ENCODE measurements at places on chromosomes 2 and 18. TPM values are rescaled to one million over a fixed set of nuclear protein-coding genes. Genes with fewer than 3 reads are reported as not detected.

Gene EML6
- 25.5 TPM for total RNA-seq

Gene CYTIP
- 2.2 TPM for total RNA-seq

Gene TMEM247
- total RNA-seq: not detected

Gene MREG
- total RNA-seq: 14.9 TPM

Gene SCG2
- total RNA-seq: 33.7 TPM

Gene REG1B
- total RNA-seq: not detected

Gene KCNS3
- total RNA-seq: 7.2 TPM

Gene ITPRIPL1
- 4.5 TPM for total RNA-seq

Gene GALNT14
- total RNA-seq: 11.0 TPM

Gene ATP5F1A
- 418 TPM for total RNA-seq

Gene SERPINB10
- not detected for total RNA-seq

Gene ALPI
- not detected for total RNA-seq

Gene CHST9
- 1.9 TPM for total RNA-seq

GRCh38 chr2:195343942-195344530, 313.0 kb upstream of the SLC39A10 start:
- no peak for DNase-seq

- no peak for DNase-seq
Observed at GRCh38 chr2:187329586-187329985, 118.5 kb downstream of the CALCRL start.

GRCh38 chr2:62460175-62460574, 45.8 kb downstream of the TMEM17 start:
- DNase-seq: no peak

GRCh38 chr2:32436150-32436549, 79.3 kb downstream of the BIRC6 start:
- DNase-seq: no peak

DNA sequence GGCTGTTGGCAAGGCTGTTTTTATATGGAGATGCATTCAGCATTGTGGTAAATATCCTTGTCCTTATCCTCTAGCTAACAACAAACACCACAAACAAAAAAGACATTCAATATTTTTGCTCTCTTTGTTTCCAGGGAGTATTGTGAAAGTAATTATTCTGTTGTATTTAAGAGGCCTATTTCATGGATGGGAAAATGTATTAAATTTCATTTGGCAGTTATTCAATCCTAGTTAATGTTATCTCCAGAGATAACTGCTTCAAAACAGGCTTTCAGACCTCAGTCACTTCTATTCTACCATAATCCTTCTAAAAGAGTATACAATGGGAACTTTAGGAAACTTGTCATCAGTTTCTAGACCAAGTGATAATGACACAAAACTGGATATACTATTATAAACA, 280.5 kb upstream of the CCDC68 start:
- no peak for DNase-seq

- no peak for DNase-seq
Observed at GRCh38 chr2:168392024-168392423, 64.0 kb upstream of the CERS6 start.

GRCh38 chr2:147100406-147101035, 744.3 kb upstream of the ACVR2A start:
- DNase-seq: no peak

- no peak for DNase-seq
Observed at GRCh38 chr2:229514273-229514895, 200.0 kb downstream of the DNER start.

DNA sequence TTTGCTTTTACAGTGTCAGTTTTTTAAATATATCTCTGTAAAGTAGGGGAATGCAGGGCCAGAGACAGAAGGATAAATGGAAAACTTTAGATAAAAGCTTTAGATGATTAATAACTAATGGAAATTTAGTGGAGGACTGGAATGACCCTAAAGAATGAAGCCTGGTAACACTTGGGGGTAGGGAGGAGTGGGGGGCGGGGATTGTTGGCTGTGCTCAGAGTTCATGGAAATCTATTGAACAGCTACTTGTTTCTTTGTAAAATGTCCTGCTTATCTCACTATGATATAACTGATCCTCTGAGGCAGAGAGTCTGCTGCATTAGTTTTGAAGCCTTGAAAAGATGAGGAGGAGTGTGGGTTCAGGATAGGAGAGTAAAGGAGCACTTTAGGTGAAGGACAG, 90.5 kb downstream of the TMEM185B start:
- DNase-seq: no peak

GRCh38 chr2:240130393-240131195, 5.5 kb downstream of the COPS9 start:
- no peak for DNase-seq

DNA sequence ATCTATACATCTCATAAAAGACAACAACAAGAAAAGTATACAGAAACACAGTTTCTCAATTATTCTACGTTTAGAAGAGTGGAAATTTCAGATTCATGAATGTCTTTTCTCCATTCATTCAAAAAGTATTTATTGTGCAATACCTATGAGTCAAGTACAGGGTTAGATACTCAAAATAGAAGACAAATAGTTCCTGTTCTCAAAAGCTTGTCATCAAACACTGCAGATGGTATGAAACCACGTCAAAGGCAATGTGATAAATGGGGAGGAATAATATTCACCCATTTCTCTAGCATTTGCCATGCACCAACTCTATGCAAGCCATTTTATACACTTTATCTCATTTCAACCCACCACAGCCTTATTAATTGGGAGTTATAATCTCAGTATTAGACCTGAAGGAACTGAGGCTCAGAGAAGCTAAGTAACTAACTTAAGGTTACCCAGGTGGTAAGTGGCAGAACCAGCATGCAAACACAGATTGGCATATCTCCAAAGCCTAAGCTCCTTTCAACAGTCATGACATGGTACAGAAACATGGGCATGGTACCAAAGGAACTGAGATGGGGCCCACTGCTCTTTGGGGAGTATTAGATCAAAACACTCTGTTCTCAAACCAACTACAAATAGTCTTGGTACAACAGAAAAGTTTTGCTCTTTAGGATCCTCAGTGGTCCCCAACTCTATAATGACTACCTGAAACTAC, 67.2 kb upstream of the NPAS2 start:
- no peak for DNase-seq

DNA sequence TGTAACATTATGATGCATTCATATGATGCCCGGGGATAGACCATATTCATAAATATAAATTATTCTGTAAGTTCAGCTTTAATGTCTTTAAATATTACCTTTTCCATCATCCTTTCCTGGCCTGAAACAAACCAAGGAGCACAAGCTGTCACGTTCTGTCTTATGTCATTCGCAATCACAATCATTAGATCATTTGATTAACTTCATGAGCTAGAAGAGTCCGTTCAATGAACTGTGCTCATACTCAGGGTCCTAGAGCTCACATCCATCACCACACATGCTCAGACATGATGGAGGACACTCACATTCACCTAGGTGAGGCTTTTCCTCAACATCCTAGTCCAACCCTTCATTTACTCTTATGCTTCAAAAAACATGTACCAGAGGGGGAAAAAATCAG, 599.0 kb upstream of the ID2 start:
- no peak for DNase-seq

DNA sequence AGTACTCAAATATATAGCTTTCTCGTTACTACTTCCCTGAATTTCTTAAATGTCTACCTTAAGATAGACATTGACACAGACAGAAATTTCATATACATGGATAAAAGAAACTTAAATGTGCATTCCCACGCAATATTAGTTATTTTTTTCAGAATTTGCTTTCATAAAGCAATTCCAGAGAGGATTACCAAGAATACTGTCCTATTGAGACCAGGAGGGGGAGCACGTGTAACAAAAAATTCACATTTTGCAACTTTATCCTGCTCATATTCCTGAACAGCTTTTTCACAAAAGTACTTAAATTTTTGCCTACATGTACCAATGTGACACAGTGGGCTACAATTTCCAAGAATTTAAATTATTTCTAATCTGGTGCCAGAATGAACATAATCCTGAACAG, 30.7 kb upstream of the ERCC3 start:
- DNase-seq: no peak

DNA sequence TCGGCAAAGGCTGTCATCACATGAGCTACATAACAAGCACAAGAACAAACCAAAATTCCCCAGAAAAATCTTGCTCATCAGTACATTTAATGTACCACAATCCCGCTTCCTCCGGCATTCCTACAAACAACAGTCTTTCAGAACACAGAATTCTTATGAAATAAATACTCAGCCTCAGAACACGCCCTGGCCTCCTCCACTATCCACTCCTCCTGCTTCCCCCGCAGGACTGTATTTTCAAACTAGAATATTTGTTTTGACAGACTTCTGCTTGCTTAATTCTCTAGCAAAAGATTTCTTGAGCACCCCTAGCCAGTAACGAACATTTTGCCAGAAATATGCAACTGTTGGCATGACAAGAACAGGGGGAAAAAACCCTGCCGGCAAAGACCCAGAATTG, 131.2 kb downstream of the THADA start:
- DNase-seq: no peak

GRCh38 chr2:73004889-73005596, 66.5 kb downstream of the SFXN5 start:
- no peak for DNase-seq

DNA sequence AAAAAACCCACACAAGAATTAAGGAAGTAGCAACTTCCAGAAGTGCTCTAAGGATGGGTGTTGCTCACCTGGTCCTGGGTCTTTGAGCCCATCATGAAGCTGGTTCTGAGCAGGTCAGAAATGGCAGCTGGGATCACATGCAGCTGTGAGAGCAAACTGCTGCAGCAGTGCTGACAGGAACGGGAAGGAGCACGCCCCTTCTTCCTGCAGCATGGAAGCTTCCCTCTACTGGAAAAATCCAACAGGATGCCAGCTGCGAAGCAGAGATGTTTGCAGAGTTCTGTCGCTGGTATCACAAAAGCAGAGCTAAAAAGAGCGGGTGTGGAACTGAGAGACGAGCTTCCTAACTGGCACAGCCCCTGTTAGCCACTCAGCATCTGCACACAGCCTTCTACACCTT, 33.7 kb downstream of the EIF4E2 start:
- no peak for DNase-seq

GRCh38 chr18:58559427-58560186, 69.3 kb downstream of the ALPK2 start:
- no peak for DNase-seq

GRCh38 chr2:181540421-181540820, 83.2 kb downstream of the ITGA4 start:
- DNase-seq: no peak

DNA sequence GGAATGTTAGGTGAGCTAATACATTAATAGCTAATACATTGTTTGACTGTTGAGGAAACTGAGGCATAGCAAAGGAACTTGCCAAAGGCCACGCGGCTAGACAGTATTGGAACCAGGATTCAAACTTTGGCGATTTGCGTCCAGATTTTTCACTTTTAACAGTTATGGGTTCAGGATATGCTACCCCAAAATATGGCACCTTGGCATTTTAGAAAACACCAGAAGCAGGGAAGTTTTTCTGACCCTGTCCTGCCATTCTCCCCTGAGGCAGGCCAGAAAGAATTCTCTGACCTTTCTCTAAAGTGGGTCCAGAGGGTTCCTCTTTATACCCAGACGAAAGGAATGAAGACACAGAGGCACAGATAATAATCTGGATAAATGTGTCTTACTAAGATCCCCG, 166.9 kb downstream of the MYCN start:
- DNase-seq: no peak

GRCh38 chr18:48566589-48566988, 27.8 kb downstream of the CTIF start:
- DNase-seq: no peak

GRCh38 chr2:159140070-159140769, 146.3 kb downstream of the WDSUB1 start:
- no peak for DNase-seq

Measured in dorsolateral prefrontal cortex (tissue), 122 donors.